Stimulated activated naive CD8-positive, alpha-beta T cell treated with anti-CD3 and anti-CD28 coated beads, Interleukin-15, Interleukin-2, amounts not matched to agents 100 U/mL and 50 U/mL, for 24 hours (primary cell): ENCODE measurements at places on chromosomes 16 and 17.

- DNase-seq, result no peak
Observed at GRCh38 chr17:47615766-47616424, 33.8 kb upstream of the KPNB1 start.

DNA sequence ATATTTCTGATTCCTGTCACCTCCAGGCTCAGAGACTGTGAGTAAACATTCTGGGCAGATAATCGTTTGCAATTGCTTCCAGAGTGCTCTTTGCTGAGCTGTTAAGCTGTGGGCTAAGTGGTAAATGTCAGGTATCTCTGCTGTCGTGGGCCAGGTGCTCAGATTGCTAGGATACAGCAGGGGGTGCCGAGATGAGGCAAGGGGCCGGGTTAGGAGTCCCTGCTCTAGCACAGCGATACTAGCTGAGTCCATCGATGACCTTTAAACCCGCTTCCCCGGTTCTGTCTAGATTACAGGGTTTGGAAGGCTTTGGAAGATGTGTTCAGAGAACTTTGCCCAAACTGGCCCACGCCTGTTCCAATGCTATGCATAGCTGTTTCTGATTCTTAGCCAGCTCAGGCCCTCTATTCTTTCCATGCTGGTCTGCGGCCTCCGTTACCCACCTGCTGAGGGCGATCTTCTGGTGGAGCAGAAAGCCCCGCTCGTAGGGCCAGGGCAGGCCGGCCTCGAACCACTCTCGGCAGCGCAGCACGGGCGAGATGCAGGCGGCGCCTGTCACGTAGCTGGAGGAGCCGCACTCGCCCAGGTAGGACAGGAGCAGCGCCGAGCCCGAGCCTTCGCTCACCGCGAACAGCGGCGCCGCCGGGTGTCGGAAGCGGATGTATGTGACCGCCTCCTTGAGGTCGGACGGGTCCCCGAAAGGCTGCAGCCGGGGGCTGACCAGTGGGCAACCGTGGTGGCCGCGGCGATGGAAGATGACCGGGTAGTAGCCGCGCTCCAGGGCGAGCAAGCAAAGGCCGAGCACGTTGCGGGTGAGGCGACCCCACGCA, 979 bp downstream of the ABHD15 start:
- DNase-seq, result peak; percentile 66

GRCh38 chr16:22007159-22007508, 777 bp upstream of the MOSMO start:
- DNase-seq, result no peak

- DNase-seq, result no peak
Observed at GRCh38 chr16:9003763-9004162, 40.1 kb upstream of the USP7 start.

DNA sequence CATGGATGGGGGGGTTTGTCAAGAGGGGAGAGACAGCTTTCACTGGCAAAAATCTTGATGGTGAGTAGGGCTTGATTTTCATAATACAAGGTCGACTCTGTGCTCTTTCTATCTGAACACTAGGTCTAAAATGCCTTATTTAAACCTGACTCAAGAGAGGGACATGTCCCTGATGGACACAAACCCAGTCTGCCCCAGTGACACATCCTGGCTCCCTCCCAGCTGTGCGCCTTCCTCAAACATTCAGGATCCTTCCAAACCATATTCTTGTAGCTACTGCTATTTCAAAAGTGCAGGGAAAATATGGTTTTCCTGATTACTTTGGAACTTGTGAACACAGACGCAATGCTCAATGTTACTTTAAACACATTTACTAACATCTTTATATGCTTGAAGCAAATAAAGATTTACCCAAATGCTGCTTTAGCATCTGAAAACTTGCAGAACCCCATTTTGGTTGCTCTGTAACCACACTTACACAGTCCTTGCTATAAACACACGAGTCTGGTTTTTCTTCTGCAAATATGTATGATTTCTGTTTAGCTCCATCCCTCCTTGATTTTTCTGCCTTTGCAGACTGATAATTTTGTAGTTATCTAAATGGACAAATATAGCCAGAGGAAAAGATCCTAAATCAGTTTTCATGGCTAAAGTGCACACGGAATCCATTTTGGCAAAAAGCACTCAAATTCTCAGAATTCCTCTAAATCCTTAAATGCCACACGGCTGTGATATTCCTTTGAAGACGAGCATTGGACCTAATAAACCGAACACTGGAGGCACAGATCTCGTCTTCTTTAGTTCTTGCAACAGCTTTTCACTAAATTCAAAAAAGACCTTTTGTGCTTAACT, 499.9 kb upstream of the ZFHX3 start:
- DNase-seq, result no peak

GRCh38 chr16:23724096-23724784, 11.2 kb upstream of the ERN2 start:
- DNase-seq, result no peak

- DNase-seq, result no peak
Observed at GRCh38 chr16:3485097-3485745, 10.1 kb downstream of the C16orf90 start.

GRCh38 chr16:87949071-87949744, 2.0 kb upstream of the BANP start:
- DNase-seq, result no peak

DNA sequence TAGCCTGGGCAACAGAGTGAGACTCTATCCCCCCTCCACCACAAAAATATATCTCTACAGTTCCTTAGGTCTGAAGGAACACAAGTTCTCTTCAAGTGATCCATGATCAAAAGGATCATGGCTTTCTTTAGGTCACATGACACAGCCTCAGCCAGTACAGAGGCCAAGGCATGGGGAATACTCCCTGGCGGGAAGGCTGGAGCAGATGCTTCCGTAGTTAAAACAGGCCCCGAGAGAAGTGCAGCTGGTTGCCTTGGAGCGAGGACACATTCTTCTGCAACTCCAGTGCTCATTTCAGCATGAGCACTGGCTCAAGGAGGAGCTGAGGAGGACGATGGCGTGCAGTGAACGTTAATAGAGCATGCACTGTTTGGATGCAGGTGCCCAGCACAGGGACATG, 13.5 kb downstream of the CDIP1 start:
- no peak for DNase-seq

GRCh38 chr16:54766355-54766754, 164.3 kb upstream of the IRX5 start:
- DNase-seq, result no peak

DNA sequence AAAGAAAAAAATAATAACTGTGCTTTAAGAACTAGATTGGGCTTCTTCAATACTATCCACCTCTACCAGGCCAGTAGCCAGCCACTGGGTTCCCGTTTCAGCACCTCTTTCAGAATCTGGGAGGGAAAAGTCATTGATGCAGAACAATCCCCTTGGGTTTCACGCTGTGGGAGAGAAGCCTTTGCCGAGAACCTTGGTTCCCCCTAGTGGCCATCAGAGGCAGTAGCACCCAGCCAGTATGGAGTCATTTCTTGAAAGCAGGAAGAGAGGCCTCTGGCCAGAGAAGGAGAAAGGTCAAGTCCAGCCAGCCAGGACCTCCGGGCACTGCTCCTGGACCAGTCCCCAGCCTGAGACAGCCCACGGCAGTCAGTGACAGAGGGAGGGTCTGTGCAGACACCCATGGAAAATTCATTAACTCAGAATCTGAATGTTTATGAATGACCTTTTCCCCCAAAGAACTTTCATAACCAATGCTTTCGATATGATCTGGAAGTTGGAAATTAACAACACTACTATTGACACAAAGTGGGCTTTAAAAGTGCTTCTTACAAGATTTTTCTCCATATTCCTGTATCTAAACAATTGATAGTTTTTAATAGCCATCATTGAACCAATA, 51.2 kb upstream of the CDH5 start:
- peak; percentile 50 for DNase-seq

DNA sequence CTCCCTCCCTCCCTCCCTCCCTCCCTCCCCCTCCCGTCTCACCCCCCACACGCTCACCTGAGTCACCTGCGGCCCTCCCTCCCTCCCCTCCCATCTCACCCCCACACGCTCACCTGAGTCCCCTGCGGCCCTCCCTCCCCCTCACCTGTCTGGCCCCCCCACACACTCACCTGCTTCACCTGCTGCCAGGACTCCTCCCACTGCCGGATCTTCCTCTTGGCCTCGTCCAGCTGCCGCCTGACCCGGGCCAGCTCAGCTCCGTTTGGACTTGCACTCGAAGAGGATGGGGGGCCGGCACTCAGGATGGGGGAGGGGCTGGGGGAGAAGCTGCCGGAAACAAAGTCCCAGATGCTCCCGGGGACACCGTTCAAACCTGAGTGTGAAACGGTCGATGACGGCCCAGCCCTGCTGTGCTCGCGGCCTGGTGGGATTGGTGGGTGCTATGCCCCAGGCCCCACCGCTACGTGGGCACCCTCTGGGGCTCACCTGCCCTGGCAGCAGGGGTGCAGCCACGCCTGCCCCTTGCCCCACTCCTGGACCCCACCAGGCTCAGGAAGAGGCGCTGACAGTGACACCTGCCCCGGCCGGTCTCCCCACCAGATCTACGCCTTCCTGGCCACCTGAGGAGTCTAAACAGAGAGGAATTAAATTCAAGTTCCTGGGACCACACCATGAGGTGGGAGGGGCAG, 15.9 kb downstream of the GNPTG start:
- no peak for DNase-seq

- DNase-seq, result no peak
Observed at GRCh38 chr16:67538666-67539101, 10.1 kb downstream of the RIPOR1 start.

DNA sequence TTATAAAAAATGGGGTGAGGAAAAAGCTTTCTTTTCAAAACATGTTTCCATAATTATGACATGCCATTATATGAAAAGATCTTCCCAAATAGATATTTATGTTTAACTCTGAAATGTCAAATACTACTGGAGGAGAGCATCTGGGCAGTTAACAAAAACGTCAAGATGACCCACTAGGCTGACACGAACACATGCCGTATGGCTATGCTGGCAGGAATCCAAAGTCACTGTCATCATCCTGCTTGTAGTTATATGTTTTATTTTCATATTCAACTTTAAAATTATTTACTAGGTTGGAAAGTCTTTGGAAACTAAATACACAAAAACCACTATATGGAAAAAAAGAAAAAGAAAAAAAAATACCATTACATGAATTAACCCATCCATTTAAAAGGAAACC, 27.3 kb downstream of the ANKFY1 start:
- no peak for DNase-seq

DNA sequence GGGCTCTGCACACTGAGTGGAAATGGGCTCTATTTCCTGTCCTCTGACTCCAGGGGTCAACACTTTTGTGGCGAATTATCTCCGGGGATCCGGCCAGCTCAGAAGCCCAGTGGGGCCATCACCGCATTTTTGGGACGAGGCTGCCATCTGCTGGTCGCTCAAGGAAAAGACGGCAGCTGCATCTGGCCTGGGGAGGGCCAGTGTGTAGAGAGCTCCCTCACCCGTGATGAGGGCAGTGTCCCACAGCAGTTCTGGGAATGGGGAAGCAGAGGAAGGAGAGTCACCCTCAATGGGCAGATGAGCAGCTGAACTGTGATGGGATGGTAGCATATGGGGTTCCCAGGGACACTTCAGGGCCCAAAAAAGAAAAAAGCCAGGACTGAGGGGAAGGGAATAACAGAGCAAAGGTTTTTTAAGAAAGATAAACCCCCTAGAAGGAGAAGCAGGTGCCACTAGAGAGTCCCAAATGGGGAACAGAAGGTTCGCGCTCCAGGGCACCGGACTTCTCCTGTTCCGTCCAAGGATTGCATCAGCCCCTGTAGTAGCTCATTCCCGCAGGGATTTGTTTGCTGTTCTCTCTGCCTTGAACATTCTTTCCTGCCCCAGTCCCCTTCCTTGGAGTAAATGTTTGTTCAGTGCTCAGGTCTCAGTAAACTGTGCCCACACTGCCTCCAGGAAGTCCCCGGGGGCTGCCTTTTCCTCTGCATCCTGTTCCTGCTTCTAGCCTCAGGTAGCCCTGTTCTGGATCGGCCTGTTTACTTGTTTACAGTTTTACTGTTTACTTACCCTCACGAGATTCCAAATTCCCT, 9.3 kb upstream of the ABCC12 start:
- DNase-seq, result peak; percentile 74

DNA sequence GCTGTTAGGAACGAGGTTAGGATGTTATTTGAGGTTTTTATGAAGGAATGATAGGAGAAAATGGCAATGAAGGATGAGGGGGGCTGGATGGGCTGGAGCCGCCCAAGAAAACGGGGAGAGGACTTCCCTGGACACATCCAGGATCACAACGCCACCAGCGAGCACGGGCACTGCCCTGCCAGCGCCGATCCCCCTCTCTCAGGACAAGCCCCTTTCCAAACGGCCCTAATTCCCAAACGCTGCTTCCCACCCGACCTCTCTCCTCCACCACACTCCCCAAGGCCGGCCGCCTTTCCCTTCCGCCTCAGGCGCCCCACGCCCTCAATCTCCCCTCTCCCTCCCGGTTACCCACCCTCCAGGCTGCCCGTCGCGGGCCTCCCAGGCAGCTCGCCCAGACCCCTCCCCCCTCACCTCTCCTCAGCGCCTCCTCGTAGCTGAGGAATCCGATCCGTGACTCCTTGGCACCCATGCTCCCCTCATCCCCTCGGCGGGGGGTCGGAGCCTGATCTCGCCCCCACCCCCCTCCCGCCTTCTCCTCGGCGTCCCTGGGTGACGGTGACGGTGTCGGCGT, 377 bp downstream of the USP32 start:
- DNase-seq, result no peak

- DNase-seq, result no peak
Observed at GRCh38 chr17:34314279-34314678, 5.0 kb upstream of the CCL8 start.

DNA sequence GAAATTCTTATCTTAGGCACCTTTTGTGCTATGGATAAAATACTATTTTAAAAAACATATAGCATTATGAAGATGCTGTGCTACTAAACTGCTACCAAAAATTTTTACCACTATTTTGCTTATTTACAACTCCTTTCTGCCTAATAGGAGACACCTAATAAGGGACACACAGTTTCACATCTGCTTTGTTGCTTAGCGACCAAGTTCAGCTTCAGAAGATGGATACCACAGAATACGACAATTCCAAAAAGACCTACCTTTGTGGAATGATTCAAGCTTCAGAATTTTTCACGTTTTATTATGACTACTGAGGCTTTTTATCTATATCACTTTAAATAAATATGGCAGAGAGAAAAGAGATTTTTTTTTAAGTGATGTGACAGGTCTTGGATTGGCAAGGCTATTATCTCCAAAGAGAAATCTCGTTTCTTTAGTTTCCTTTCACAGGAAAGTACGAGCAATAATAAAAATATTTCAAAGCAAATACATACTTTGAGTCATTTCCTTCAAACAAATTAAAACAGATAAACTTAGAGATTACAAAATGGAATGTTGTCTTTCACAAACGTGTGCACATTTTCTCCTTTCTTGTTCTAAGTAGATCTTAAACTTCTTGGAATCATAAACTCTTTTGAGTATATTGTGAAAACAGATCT, 35.4 kb downstream of the SPAG9 start:
- no peak for DNase-seq

GRCh38 chr16:89525146-89525913, 17.1 kb downstream of the SPG7 start:
- DNase-seq, result no peak

- DNase-seq, result peak; percentile 83
Observed at GRCh38 chr16:84925092-84925772, 86.1 kb downstream of the ZDHHC7 start.
